ENCODE measurements at places on chromosomes 2 and 18. TPM values are rescaled to one million over a fixed set of nuclear protein-coding genes. Genes with fewer than 3 reads are reported as not detected.

GRCh38 chr2:119476301-119477112 is 44.9 kb downstream of the TMEM37 start:
- DNase-seq = no peak

- DNase-seq = no peak
Observed at GRCh38 chr18:58412844-58413666, 215.8 kb downstream of the ALPK2 start.

GRCh38 chr2:127769587-127769986 is 41.4 kb downstream of the WDR33 start:
- no peak for DNase-seq

- no peak for DNase-seq
Observed at GRCh38 chr2:71306762-71307161, 24.8 kb upstream of the ZNF638 start.

DNA sequence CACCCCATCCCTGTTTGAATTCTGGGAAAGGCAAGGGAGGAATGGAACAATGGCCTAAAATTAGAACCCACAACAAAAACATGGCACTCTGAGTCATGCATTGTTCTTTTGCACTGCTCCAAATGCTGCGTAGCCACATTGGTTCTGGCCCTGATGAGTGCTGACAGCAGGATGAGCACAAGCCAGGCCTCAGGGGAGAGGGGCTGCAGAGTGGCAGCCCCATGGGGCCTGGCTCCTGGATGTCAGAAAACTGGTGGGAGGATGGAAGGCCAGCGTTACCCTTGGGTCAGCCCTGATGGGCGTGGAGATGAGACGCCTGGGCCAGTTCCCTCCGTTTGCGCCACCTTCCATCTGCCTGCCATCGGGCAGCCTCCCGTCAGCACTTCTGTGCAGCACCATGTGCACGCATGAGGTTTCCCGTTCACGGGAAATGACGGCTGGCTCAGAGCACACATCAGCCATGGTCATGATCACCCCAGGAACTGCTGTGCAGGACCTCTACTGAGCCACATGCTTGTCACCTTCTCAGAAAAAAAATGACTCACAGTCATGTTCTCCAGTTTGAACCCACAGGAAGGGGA is 65.6 kb downstream of the CYP26B1 start:
- DNase-seq = no peak

DNA sequence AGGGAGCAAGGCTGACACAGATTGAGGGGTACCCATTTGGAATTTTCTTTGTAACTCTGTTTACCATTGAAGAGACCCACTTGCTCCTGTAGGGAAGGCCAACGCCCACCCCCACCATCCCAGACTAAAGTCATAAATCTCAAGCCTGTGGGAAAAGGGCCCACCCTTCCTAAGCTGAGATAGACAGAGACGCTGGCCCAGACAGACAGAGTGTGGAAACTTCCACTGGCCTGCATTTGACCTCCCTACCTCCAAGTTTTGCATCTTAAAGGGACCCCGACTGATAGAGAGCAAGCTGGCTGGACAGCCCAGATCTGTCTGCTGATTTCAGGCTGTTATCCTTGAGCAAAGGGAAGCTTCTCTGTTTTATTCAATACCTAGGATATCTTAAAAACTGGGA is 48.2 kb upstream of the SLC14A2 start:
- DNase-seq = peak; percentile 60

GRCh38 chr2:200670313-200670712 is 84.5 kb downstream of the AOX1 start:
- no peak for DNase-seq

DNA sequence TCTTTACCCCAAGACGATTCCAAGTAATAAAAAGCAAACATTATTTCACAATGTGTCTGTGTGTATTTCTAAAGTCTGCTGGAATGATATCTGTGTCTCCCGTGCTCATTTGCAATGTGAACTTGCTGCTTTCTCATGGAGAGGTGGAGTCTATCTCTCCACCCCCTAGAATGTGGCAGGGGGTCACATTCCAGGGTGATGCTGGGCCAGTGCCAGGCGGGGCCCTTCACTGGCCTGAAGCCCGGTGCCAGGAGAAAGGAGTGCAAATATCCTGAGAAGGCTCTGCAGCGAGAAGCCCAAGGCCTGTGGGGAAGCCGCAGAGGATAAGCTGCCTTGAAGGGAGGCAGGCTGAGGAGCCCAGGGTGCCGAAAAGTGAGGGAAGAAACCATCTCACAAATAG is 26.8 kb upstream of the LDLRAD4 start:
- DNase-seq = no peak

GRCh38 chr2:20609349-20609994 is 41.4 kb downstream of the HS1BP3 start:
- DNase-seq = peak; percentile 60

GRCh38 chr2:9378433-9379390 is 44.6 kb downstream of the ITGB1BP1 start:
- peak; percentile 91 for DNase-seq

Gene ZNF892
- 6.2 TPM for total RNA-seq

Gene EVX2
- not detected for total RNA-seq

Gene HK2
- 8.6 TPM for total RNA-seq

Gene PARD3B
- 29.6 TPM for total RNA-seq

Gene STAMBP
- total RNA-seq = 34.8 TPM

Gene GALNT3
- 38.6 TPM for total RNA-seq

Gene HRH4
- not detected for total RNA-seq

Gene FEZ2
- 46.4 TPM for total RNA-seq
